ENCODE measurements at places on chromosomes 3 and 15.

- DNase-seq = no peak
Observed at GRCh38 chr15:94237903-94238302, 6.5 kb downstream of the MCTP2 start.

GRCh38 chr3:113070681-113071113 is 79.9 kb downstream of the GTPBP8 start:
- DNase-seq = no peak

- no peak for DNase-seq
Observed at GRCh38 chr3:116815321-116815720, 105.7 kb downstream of the TUSC7 start.

GRCh38 chr15:59447367-59447766 is 9.4 kb downstream of the FAM81A start:
- DNase-seq = peak; percentile 30

- peak; percentile 30 for DNase-seq
Observed at GRCh38 chr3:195697582-195698324, 23.0 kb upstream of the MUC20 start.

DNA sequence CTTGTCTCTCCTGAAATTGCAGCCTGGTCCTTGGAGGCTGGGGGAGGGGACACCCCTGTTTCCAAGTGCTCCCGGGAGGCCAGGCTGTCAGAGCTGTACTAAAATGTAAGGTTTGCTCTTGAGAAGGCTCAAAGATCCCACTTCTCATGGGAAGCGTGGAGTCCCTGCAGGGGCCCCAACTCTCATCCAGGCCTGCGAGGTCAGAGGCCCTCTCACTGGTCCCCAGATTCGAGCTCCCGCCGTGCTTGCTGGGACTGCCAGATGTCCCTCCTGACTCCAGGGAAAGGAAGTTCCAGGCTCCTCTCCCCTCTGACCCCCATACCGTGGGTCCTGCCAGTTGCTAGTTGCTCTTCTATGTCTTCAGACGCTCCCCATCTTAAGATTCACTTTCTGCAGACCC is 14.5 kb upstream of the ANPEP start:
- DNase-seq = no peak

All from NB4 (cell line).